NCI-H1092 treated with DMSO at 0.1 percent for 48 hours (cell line): ENCODE measurements at places on chromosomes 5 and 9.

GRCh38 chr9:129936222-129936621 lies 101.0 kb downstream of the USP20 start:
- DNase-seq = no peak

DNA sequence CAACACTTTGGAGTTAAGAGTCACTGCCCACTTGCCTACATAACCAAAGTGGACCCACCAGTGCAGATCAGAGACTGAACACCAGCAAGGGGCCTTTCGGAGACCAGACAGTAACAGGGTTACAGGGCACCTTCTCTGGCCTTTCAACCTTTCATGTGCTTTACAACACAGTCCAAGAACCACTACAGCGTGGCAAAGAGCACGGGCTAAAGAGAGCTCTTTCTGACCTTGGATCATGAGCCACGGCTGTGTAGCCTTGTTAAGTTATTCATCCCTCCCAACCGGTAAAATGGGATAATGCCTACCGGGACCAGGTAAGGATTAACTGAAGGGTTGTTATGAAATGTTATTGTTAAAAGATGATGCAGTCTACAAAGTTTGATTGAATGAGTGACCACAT lies 75.0 kb downstream of the TLE1 start:
- no peak for DNase-seq

DNA sequence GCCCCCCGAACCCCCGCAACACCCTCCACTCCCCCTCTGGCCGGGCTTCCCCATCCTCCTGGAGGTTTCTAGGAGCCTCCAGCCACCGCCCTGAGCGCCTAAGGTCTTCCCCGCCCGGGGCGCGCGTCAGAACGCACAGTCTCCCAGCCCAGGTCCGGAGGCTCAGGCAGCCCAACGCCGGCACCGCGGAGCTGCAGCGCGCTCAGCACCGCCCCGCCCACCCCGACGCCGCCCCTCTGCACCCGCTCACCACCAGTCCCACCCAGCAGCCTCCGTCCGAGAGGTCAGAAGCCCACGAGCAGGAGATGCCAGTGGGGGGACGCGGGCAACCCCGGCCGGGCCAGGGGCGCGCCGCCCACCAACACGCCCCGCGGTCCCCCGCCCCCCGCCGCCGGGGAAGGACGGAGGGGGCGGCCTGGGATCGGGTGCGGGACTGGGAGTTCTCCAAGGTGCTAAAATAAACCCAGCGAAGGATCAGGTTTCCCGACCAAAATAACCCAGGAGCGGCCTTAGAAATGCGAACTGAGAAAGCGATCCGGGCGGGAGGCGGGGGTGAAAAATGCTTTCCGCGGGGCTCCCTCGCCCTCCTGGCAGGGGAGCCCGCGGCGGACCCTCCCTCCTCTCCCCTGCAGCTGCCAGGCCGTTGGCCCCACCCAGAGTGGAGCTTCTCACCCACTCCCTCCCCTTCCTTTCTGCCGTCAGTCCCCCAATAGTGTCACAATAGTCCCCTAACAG lies 6.5 kb upstream of the FAM78A start:
- DNase-seq = no peak

DNA sequence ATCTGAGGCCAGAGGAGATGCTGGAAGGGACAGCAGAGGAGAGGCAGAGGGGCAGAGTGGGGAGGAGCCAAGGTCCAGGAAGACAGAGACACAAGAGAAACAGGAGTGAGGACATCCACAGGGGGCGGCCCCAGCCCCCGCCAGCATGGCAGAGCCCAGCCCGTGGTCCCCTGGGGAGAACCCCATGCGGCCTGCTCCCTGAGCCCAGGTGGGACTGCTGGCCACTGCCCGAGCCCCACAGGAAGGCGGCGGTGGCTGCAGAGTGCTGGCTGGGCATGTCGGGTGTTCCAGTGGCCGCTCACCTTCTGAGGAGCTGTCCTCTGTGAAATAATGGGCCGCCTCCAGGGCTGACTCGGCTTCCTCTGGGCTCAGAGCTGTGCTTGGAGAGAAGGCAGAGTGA lies 8.9 kb upstream of the MRNIP start:
- no peak for DNase-seq

GRCh38 chr9:88738709-88739108 lies 203.7 kb downstream of the NXNL2 start:
- DNase-seq = no peak

- DNase-seq = no peak
Observed at GRCh38 chr5:53915120-53915519, 354.7 kb downstream of the NDUFS4 start.

DNA sequence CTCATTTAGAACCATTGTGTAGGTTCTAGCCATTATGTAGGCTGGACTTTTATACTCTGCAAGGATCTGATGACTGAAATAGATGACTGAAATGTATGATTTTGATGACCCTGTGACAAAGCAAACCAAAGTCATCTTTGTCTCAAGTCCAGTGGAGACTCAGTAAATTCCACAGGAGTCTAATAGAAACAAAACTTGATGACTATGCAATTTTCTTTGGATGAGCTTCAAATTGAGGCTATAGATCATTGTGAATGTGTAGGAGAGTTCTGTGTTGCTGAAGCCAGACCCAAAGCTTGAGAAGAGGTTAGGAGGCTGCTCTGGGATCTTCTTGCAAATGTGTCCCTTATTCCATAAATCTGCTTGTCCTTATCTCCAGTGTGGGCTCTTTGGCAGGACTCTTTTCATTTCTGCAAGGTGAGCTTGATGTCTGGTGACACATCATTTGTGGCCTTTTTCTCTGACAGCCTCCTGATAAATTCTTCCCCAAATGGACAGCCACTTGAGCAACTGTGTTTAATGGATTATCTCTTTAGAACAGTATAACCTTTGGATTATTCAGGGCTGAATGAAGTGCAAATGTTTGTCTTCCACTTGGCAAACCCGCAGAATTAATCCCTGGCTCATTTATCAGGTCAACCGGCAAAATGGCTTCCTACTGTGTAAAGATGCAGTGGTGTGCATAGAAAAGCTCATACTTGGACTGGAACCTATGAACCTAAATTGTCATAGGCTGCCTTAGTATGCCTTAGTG lies 235.1 kb upstream of the ANKH start:
- DNase-seq = no peak

GRCh38 chr5:79992891-79993657 lies 2.0 kb upstream of the MTX3 start:
- DNase-seq = no peak

DNA sequence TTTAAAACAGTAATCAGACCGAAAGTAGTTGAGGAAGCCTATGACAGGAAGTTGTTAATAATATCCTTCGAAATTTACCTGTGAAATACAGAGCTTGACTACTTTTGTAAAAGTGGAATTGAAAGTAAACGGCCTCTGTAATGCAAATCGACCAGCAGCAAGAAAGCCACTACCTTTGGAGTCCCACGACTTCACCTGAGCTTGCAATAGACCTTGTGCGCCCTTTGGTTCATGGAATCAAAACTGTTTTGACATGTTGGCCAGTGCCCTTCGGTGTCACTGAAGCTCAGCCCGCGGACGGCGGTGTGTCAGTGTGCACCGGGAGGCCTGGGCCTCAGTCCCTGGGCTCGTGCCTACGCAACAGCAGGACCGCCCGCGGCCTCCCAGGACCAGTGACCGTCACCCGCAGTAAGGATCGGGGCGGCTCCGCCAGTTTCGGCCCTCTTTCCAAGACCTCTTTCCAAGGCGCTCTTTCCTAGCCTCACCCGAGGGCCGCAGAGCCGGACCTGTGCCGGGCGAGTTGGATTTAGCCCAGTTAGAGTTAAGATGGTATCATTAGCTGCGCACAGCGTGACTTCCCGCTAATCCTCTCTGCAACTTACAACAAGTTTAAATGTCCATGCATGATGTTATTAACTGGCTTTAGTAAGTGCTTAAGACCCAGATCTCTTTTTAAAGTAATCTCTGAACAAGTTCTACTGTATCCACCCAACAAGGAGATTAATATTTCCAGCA lies 223.3 kb downstream of the MEF2C start:
- no peak for DNase-seq

GRCh38 chr5:165039748-165040147 lies 1534.3 kb downstream of the MAT2B start:
- DNase-seq = no peak

- DNase-seq = peak; percentile 11
Observed at GRCh38 chr9:83706676-83707517, 861 bp downstream of the UBQLN1 start.

DNA sequence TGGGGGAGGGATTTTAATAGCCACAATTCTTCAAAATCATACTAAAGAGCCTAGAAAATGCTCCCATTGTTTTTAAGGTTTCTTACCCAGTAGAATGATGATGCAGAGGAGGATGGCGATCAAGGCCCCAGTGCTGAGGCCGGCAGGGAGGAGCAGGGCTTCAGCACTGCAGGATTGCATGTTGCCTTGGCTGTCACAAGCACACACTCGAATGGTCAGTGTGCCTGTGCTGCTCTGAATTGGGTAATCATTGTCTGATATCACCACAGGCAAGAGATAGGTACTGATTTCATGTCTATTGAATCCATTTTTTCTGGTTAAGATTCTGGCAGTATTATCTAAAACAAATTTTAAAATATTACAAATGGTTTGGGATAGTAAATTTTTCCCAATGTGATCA lies 153.3 kb downstream of the CDH10 start:
- no peak for DNase-seq

GRCh38 chr9:89608641-89609335 lies 4.0 kb downstream of the GADD45G start:
- peak; percentile 48 for DNase-seq

DNA sequence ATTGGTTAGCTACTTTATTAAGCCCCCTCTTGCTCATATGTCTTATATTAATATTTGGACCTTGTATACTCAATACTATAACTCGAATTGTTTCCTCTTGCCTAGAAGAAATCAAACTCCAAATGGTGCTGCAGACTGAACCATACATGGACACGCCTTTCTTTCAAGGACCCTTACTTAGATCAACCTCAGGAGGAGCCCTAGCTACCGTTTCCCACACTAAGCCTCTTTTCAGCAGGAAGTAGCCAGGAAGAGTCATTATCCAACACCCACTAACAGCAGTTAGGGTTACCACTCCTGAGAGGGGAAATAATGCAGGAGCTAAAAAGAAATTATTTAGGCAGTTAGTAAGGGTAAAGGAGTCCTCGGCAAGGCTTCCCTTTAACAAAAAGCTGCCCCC lies 243.8 kb upstream of the PUM3 start:
- no peak for DNase-seq

DNA sequence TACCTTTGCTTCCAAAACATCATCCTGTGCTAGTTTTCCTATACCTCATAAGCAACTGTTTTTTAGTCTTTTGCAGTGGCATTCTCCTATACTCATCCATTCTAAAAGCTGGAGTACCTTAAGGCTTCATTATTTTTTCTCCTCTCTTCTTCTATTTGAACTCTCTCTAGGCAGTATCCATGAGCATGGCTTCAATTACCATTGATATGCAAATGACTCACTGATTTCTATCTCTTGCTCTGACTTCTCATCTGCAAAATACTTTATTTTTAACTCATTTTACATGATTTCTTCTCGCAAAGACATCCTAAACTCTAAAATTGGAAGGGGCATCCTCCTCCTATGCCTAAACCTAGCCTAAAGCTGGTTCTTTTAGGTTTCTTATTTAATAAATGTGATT lies 365.1 kb upstream of the NUDT12 start:
- no peak for DNase-seq

- no peak for DNase-seq
Observed at GRCh38 chr9:100774962-100775361, 197.1 kb downstream of the CAVIN4 start.

- no peak for DNase-seq
Observed at GRCh38 chr5:131751506-131751905, 45.3 kb downstream of the FNIP1 start.

DNA sequence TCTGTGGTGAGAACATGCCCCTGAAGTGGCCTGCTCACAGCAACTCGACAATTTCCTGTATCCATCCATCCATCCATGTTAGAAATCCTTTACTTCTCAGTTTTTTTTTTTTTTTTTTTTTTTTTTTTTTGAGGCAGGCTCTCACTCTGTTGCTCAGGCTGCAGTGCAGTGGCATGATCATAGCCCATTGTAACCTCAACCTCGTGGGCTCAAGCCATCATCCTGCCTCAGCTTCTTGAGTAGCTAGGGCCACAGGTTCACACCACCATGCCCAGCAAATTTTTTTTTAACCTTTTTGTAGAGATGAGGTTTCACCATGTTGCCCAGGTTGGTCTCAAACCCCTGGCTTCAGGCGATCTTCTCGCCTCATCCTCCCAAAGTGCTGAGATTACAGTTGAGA lies 259.1 kb downstream of the ARHGAP26 start:
- DNase-seq = no peak

- DNase-seq = peak; percentile 21
Observed at GRCh38 chr5:136082390-136083193, 50.1 kb upstream of the SMAD5 start.

GRCh38 chr9:13648676-13649075 lies 369.2 kb upstream of the MPDZ start:
- DNase-seq = no peak

- no peak for DNase-seq
Observed at GRCh38 chr5:41763081-41763480, 107.1 kb downstream of the OXCT1 start.

DNA sequence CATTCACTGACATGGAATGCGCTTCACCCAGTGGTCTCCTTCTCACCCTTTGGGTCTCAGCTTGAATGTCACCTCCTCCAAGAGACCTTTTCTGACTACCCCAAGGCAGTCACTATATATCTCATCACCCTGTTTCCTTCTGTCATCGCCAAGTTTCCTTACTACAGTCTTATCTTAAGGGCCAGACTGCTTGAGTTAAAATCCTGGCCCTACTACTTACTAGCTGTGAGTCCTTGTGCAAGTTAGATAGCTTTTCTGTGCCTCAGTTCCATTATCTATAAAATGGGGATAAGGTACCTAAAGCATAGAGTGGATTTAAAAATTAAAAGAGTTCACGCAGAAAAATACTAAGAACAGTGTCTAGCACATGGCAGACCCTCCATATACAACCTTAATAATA lies 132.4 kb downstream of the GABBR2 start:
- DNase-seq = no peak

DNA sequence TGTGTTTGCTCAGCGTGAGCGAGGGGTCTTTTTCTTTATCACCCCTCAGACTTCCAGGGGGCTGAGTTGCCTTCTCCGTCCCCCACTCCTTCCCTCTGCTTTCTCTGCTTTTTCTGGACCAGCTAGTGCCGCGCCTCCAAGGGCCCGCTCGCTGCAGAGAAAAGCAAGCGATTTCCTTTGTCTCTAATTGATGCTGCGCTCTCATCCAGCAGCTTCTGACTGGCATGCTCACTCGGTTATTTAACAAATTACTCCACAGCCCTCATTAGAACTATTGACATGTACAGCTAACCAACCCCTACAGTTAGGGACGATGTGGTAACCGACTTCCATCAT lies 288.0 kb downstream of the ELAVL2 start:
- DNase-seq = no peak

DNA sequence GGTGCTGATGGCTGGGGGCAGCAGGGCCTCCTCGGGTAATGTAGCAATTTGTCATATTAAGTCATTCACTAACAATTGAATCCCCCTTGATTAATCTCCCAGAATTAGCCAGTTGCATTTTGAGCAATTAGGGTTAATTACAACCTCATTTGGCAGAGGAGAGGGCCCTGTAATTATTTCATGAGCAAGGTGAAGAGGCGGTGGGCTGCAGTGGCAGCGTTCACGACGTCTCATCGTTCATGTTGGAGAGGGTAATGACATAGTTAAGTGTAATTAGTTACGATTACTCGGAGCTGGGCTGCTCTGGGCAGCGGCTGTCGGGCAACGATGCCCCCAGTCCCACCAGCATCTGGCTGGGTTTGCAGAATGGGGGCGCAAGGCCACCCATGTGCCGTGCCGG lies 46.0 kb downstream of the NEK6 start:
- DNase-seq = no peak
